ENCODE measurements at places on chromosomes 2 and 18. TPM values are rescaled to one million over a fixed set of nuclear protein-coding genes. Genes with fewer than 3 reads are reported as not detected.

DNA sequence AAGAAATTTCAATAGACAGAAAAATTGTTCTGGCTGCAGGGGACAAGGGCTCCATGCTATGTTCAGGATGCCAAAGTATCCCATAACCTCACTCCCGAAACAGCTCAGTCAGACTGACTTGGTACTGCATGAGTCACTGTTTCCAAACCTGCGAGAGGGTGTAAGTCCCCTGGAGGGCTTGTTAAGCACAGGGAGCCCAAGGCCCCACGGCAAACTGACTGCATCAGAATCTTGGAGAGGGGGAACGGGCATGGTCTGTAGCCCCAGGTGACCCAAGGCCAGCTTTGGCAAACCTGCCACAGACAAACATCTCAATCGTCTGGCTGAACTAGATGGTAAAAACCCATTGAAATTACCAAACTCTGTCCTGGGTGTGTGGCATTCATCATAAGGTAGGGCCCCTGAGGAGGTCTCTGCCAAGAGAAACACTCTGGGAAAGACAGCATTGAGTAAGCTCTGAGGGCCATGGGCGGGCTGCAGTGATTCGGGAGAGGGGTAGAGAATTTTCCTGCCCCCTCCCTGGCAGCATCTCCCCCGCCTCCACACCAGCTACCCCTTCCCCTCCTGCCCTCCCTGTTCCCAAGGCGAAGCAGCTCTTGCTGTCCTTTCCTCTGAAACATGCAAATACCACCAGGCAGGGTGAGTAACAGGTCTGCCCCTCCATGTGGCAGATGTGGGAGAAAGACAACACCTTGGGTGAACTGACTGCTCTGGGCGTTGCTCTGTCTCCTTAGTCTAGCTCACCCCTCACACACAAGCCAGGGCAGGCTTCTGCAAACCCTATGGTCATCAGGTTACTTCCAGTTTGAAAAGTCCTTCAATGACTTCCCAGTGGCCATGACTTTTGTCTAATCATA, 274.7 kb upstream of the SIX2 start:
- no peaks in the 10 kb centered on the region for H3K4me1 ChIP-seq
- H3K36me3 ChIP-seq = no peaks in the 10 kb centered on the region
- H3K4me3 ChIP-seq = no peak overlapping the region
- H3K27ac ChIP-seq = no peak overlapping the region

- H3K36me3 ChIP-seq = no peaks in the 10 kb centered on the region
- peaks cover 33% of the 10 kb centered on the region for H3K27me3 ChIP-seq
- DNase-seq = no peak
Measured at GRCh38 chr2:113278742-113279139, at the start of gene PAX8. Gene PAX8, minus strand, starts transcription at chr2:113278921. Its CDS starts 527 bp downstream, at chr2:113278394.

DNA sequence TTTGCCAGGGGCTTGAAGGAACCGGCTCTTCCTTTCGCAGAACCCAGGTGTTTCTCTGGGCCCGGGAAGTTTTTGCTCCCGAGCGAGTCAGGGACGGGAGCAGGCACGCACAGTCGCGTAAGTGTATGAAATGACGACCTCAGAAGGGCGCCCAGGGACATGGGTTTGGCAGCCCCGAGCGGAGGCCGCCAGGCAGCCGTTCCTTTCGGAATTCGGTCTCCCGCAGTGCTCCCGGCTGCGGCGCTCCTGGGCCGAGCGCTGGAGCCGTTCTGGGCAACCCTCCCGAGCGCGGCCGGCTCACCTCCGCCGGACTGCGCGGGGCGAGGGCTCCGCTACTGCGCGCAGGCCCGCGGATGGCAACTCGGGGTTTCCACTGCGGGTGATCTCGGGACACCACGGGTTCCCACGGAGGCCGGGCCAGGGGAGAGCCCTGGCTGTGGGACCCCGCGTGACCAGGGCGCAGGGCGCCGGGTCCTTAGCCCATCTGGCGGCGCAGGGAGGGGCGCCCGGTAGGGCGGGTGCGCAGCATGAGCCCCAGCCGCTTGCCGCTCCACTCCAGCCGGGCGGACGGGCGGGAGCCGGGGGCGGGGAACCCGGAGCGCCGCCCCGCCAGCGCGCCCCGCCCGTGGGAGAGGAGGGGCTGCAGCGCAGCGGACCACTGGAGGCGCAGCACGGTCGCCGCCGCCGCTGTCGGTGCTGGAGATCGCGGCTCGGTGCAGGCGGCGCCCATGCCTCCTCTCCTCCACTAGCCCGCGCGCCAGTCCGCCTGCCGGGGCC, at the start of gene OSBPL6:
OSBPL6 (plus strand) TSS at position 690 of the 777 bp plus-strand sequence. CDS start 111,673 bp downstream, outside the sequence.
- H3K27me3 ChIP-seq = peaks cover 6% of the 10 kb centered on the region
- DNase-seq = peak; percentile 46
- H3K4me3 ChIP-seq = peak within 1 kb of the TSS; percentile 38
- H3K36me3 ChIP-seq = no peaks in the 10 kb centered on the region
- H3K27ac ChIP-seq = no peak within 1 kb of the TSS

DNA sequence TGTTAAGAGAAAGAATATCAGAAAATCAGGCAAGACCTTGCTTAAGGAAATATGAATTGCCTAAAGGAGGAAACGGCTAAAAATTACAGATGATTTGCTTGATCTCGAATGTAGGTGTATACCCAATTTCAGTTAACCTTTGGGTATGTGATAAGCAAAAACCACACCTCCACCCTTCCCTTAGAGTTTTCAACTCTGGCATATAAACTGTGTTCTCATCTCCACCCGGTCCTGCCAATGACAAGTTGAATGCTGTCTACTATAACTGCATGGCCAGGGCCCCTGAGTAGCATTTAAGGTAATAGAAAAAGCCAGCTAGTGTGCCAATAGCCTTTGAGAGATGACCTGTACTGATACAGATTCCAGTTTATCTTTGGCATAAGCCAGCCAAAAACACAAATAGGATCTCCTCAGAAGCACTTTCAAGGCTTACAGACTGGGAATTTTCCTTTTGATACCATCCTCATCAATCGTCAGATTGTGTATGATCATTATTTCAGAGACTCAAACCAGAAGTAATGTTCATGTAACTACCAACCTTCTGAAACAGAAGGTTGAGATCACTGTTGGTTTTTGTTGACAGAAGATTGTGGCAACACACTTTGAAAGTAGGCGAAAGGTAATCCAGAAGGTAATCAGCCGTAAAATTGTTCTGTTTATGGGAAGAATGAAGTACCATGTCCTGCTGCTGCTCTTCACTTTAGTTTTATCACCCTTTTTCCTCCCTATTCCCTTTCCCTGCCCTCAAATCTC, 163.1 kb downstream of the GFPT1 start:
- H3K36me3 ChIP-seq = no peaks in the 10 kb centered on the region
- H3K27ac ChIP-seq = no peak overlapping the region
- H3K4me1 ChIP-seq = no peaks in the 10 kb centered on the region

- DNase-seq = no peak
- H3K36me3 ChIP-seq = no peaks in the 10 kb centered on the region
- no peak overlapping the region for H3K27ac ChIP-seq
- H3K4me3 ChIP-seq = no peak overlapping the region
- H3K27me3 ChIP-seq = no peaks in the 10 kb centered on the region
Measured at GRCh38 chr18:36849288-36850006, 20.5 kb downstream of the KIAA1328 start.

DNA sequence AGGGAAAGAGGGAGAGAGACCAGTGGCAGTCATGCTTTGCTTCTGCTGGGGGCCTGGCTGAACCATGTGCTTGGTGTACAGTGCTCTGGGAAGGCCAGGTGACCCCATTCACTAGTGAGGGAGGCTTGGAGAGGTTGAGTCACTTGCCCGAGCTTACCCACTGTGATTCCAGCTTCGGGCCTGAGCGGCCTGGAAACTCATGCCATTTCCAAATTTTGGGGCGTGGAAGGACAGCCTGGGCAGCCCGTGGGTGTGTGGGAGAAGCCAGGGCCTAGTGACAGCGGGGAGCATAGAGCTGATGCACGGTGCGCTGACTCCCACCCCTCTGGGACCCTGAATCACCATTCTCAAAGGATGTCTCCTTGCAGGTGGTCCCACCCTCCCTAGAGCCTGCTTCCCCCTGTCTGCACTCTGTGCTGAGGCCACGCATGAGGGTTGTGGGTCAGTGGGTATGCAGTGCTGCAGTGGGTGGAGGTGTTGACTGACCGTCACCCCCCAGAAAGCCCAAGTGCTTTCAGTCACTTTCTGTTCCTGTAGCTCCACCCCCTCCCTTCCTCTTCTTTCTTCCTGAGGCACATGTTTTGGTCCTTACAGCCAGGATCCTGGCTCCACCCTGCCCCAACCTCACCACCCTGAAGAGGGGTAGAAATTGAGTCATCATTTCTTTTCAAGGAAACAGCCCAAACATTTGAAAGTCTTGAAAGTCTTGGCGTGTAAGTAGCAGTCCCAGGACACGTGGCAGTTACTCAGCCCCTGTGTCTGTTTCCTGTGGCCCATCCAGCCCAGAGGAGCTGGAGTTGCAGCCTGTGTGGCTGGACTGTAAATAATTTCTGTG, 69.3 kb upstream of the MCFD2 start:
- no peak for DNase-seq
- H3K4me3 ChIP-seq = no peak overlapping the region
- no peaks in the 10 kb centered on the region for H3K27me3 ChIP-seq
- H3K27ac ChIP-seq = no peak overlapping the region
- peaks cover 10% of the 10 kb centered on the region for H3K36me3 ChIP-seq

ADAM23 gene
- 0.98 TPM for total RNA-seq

ERBB4 gene
- not detected for total RNA-seq

Measured in CD8-positive, alpha-beta memory T cell (primary cell).